Activated CD8-positive, alpha-beta T cell treated with anti-CD3 and anti-CD28 coated beads, Interleukin-2, amount 10 ng/mL, durations not matched to agents 7 days and 5 days (primary cell): ENCODE measurements at places on chromosomes 5 and 9.
A peak's percentile ranks its signal among the peaks of the same experiment; 100 is the strongest.

DNA sequence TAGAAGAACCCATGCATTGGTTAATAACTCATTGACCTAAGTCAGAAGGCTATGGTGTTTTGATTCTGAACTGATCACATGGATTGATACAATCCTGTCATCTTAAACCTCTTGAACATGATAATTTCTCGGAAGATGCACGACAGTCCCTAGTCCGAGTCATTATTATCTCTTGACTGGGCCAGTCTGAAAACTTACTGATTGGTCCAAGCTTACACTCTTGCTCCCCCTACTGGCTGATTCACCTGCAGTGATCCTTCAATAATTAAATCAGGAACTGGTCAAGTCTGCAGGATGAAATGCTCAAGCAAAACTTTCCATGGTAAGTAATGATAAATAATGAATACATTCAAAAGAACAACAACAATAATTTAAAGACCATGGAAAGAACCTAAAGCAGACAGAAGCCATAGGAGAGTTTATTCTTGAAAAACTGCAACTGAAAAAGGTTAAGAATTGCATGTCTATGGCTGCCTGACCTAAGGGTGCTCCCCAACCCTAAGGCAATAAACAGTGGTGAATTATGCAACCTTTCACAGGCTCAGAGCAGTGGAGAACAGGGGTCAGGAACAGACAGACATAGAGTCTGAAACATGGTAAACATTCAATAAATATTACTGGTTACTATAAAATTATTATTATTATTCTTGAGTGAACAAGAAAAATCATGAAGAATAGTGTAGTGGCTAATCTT, 79.3 kb downstream of the BRINP1 start:
- peak; percentile 33 for DNase-seq

DNA sequence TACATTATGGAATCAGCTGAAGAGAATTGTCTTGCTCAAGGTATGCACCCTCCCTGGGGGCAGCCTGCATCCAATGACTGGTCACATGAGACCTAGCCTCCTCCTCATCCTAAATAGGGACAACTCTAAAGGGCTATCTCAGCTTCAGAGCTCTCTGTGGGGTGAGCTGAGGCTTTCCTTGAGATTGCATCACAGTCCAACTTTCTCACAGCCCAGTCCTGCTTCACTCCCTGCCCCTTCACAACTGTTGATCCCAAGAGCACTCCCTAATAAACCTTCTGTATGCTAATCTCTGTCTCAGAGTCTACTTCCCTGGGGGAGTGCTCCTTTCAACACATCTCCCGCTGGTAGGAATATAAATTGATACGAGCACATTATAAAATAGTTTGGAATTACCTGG, 44.1 kb upstream of the ERBIN start:
- DNase-seq = no peak

DNA sequence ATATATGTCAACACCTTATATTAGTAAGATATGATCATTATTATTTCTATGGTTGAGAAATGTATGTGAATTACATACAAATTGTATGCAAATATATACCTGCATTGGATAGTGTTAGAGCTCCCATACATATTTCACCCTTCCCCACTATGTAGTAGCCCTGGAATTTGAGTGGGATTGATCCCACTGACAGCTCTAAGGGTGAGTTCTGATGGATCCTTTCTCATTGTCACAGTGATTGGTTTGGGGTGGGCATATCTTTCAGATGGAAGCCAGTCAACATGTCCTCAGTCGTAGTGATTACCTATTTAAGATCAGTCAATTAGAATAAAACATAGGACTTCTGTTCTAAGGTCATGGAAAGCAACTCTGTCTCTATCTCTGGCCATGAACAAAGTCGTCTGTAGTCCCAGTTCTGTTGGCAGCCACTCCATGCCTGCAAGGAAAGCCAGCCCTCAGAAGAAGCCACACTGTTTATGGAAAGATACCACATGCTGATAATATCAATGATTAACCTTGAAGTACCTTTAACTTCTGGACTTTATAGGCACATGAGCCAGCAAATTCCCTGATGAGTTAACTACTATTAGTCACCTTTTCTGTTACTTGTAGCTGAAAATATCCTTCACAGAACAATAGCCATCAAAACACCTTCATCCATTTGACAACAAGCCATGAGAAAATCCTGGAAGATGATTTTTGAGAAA, 5.1 kb upstream of the CCDC192 start:
- DNase-seq = no peak

GRCh38 chr5:174542471-174542870, 181.9 kb upstream of the MSX2 start:
- no peak for DNase-seq
